Testis (tissue), 5 donors: ENCODE measurements at places on chromosomes 3 and 15.

GRCh38 chr15:74609938-74610301, 5.7 kb upstream of the CLK3 start:
- H3K36me3 ChIP-seq, result no peaks in the 10 kb centered on the region
- no peaks in the 10 kb centered on the region for H3K27me3 ChIP-seq
- DNase-seq, result no peak
- H3K4me1 ChIP-seq, result peaks cover 22% of the 10 kb centered on the region

- DNase-seq, result no peak
- H3K36me3 ChIP-seq, result no peaks in the 10 kb centered on the region
- no peaks in the 10 kb centered on the region for H3K4me1 ChIP-seq
- H3K27ac ChIP-seq, result no peak overlapping the region
Measured at GRCh38 chr15:22880068-22880980, 41.9 kb downstream of the NIPA2 start.

DNA sequence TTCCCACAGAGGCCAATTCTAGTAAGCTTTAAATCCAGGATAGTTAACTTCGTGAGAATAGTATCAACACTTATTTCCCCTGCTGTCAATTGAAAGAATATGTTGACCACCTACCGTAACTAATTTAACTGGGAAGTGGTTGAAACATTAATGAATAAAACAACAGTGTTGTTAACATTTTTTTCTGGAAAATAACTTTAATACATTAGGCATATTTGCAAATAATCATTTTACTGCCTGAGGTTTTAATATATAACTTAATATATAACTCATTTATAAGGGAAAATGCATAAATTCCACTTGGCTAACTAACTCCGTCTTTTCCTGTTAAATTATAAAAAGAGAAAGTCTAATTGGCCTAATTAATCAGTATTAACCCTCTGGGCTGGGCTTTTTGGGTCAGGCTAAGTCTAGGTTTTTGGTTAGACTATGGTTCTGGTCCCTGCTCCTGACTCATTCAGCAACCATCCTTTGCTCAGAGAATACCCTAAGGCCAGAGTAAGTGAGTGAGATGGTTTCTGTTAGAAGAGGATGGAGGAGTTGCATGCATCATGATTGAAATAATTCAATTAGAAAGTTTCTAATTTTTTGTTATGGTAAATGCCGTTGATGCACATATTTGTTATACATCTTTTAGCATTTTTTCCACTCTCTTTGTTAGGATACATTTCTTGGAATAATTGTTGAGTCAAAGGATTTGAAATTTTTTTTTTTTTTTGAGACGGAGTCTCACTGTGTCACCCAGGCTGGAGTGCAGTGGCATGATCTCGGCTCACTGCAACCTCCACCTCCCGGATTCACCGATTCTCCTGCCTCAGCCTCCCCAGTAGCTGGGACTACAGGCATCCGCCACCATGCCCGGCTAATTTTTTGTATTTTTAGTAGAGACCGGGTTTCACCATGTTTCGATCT, 10.8 kb upstream of the SKIL start:
- no peaks in the 10 kb centered on the region for H3K36me3 ChIP-seq
- no peak overlapping the region for H3K4me3 ChIP-seq
- no peaks in the 10 kb centered on the region for H3K4me1 ChIP-seq
- no peak for DNase-seq
- no peak overlapping the region for H3K27ac ChIP-seq
- H3K27me3 ChIP-seq, result no peaks in the 10 kb centered on the region

- H3K4me1 ChIP-seq, result no peaks in the 10 kb centered on the region
- H3K4me3 ChIP-seq, result no peak overlapping the region
- H3K27me3 ChIP-seq, result no peaks in the 10 kb centered on the region
- H3K36me3 ChIP-seq, result no peaks in the 10 kb centered on the region
- no peak for DNase-seq
- no peak overlapping the region for H3K27ac ChIP-seq
Measured at GRCh38 chr3:18778598-18778997, 353.5 kb upstream of the SATB1 start.

DNA sequence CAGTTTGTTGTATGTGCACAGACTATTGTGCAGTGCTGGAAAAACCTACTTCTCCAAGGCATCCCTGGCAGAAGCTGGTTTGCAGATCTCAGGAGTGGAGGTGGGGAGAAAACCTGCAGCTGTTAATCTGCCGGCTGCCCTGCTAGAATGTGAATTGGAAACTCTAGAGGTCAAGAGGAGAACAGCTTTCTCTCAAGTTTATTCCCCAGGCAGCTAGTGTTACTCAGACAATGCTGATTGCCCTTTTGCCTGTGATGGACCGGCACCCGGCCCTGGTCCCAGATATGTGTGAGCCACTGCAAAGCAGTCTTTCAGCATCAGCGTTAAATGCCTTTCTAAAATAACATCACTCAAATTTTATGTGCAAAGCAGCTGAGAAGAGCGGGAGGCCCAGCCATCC, 129.7 kb upstream of the TPM1 start:
- H3K27me3 ChIP-seq, result no peaks in the 10 kb centered on the region
- no peaks in the 10 kb centered on the region for H3K36me3 ChIP-seq

GRCh38 chr3:190534986-190535385, 21.1 kb downstream of the IL1RAP start:
- no peaks in the 10 kb centered on the region for H3K27me3 ChIP-seq
- H3K4me3 ChIP-seq, result no peak overlapping the region
- H3K36me3 ChIP-seq, result no peaks in the 10 kb centered on the region
- peaks cover 4% of the 10 kb centered on the region for H3K4me1 ChIP-seq
- H3K27ac ChIP-seq, result no peak overlapping the region

GRCh38 chr15:62889141-62889661, 153.3 kb upstream of the TPM1 start:
- H3K27me3 ChIP-seq, result no peaks in the 10 kb centered on the region
- no peak overlapping the region for H3K4me3 ChIP-seq
- H3K27ac ChIP-seq, result no peak overlapping the region
- no peaks in the 10 kb centered on the region for H3K4me1 ChIP-seq
- no peak for DNase-seq
- no peaks in the 10 kb centered on the region for H3K36me3 ChIP-seq

DNA sequence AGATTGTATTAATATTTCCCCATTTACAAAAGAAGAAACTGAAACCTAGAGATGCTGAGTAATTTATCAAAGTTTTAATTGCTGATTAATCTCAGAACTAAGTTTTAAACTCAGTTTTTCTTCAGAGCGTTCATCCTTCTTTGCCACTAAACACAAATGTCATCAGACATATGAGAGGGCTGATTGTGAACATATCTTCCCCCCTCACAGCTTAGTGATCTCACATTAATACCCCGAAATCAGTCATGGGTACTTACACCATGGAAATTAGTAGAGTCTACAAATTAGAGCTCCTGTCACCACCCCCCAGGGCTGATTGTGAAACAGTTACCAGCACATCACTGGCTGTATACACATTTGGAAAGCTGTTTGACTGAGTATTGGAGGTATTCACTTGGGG, 189.3 kb upstream of the SGO1 start:
- no peaks in the 10 kb centered on the region for H3K4me1 ChIP-seq
- no peak for DNase-seq
- no peak overlapping the region for H3K4me3 ChIP-seq
- no peaks in the 10 kb centered on the region for H3K27me3 ChIP-seq

DNA sequence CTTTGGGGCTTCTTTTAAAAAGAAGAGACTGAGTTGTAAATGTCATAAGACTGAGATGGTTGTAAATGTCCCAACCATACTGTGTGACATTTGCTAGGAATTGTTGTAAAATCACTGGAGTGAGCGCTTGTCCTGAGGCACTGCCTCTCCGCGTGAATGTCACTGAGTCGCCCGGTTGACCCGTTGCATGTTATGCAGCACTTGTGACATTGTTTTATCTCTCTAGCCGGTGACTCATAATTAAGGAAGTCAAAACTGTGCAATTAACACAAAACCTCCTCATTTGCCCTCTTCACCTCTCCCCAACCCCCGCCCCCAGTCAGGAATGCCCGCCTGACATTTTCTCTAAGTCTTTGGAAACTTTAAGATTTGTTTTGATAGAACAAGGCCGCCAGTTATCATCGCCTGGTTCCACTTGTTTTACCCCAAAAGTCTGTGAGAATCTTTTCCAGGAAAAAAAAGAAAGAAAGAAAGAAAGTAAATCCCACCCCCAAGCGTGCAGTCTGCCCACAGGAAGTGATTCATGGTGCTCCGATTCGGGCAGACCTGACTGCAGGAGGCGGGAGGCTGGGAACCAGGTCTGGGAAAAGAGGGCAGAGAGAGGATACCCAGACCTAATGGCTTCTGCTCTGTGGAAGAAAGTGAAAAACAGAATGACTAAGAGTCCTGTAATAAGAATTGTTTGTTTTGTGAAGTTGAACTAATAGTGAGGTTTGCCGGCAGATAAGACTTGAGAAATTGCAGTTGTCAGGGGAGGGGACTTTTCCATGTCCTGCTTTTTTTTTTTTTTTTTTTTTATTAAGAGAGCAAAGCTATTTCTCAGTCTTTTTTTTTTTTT, 84.8 kb downstream of the SMAD3 start:
- H3K27ac ChIP-seq, result peak overlapping the region; percentile 1
- no peaks in the 10 kb centered on the region for H3K36me3 ChIP-seq
- peaks cover 29% of the 10 kb centered on the region for H3K4me1 ChIP-seq
- H3K27me3 ChIP-seq, result no peaks in the 10 kb centered on the region
- H3K4me3 ChIP-seq, result no peak overlapping the region

DNA sequence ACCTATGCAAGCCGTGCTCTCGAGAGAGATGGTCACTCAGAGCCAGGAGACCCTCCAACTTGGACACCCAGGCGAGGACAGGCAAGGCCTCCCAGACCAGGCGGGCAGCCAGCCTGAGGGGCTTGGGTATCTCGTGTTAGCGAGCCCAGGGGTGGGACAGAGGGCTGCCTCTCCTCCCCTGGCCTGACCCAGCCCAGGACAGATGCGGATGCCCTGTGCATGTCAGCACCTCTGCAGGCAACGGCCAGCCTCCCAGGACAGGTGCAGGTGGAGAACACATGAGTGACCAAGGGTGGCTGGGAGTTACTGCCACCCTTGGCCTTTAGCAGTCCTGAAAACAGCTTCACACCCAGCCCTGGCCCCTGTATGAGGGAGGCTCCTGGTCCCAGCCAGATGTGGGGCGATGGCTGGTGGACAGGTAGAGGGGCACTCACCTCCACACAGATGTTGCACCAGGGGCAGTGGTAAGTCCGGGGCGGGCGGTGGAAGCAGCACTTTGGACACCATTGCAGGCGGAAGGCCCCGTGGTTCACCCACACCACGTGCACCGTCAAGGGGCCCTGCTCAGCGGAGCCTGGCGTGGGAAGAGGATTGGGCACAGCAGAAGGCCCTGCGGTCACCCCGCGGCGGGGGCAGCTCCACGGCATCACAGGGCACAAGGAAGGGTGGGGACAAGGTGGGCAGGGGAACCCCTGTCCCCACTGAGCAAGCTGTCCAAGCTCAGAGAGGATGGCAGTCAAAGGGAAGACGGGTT, 2.1 kb downstream of the ZDHHC19 start:
- H3K4me3 ChIP-seq, result no peak overlapping the region
- no peaks in the 10 kb centered on the region for H3K36me3 ChIP-seq
- H3K4me1 ChIP-seq, result peaks cover 32% of the 10 kb centered on the region
- no peak for DNase-seq
- no peaks in the 10 kb centered on the region for H3K27me3 ChIP-seq
- no peak overlapping the region for H3K27ac ChIP-seq

DNA sequence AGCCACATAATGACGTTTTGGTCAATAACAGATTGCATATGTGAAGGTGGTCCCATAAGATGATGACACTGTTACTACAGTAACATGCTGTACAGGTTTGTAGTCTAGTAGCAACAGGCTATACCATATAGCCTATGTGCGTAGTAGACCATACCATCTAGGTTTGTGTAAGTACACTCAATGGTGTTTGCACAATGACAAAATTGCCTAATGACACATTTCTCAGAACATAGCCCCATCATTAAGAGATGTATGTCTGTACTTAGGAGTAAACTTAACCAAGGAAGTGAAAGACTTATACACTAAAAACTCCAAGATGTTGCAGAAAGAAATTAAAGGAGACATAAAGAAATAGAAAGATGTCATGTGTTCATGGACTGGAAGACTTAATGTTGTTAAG, 66.2 kb downstream of the RPLP1 start:
- H3K4me1 ChIP-seq, result no peaks in the 10 kb centered on the region
- no peak overlapping the region for H3K27ac ChIP-seq
- DNase-seq, result no peak
- no peak overlapping the region for H3K4me3 ChIP-seq
- H3K36me3 ChIP-seq, result no peaks in the 10 kb centered on the region

DNA sequence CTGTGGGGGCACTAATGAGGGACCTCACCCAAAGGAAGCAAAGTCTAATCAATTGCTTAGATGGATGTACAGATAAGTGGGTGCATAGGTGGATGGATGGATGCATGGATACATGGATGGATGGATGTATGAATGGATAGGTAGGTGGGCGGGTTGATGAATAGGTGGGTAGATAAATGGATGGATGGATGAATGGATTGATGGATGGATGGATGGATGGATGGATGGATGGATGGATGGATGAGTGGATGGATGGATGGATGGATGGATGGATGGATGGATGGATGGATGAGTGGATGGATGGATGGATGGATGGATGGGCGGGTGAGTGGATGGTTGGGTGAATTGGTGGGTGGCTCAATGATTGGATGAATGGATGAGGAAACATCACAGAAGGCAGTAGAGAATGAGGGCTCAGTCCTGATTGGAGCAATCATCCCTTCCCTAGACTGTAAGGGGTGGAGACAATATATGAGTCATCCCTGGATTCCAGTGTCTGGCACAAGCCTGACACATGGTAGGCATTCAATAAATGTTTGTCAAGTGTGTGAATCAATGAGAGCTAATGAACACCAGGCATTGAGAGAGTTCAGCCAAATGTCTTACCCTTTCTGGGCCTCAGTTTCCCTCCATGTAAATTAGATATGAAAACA, 40.4 kb upstream of the PXYLP1 start:
- no peaks in the 10 kb centered on the region for H3K4me1 ChIP-seq
- no peaks in the 10 kb centered on the region for H3K36me3 ChIP-seq
- H3K4me3 ChIP-seq, result no peak overlapping the region
- H3K27ac ChIP-seq, result no peak overlapping the region
- no peak for DNase-seq
- no peaks in the 10 kb centered on the region for H3K27me3 ChIP-seq

DNA sequence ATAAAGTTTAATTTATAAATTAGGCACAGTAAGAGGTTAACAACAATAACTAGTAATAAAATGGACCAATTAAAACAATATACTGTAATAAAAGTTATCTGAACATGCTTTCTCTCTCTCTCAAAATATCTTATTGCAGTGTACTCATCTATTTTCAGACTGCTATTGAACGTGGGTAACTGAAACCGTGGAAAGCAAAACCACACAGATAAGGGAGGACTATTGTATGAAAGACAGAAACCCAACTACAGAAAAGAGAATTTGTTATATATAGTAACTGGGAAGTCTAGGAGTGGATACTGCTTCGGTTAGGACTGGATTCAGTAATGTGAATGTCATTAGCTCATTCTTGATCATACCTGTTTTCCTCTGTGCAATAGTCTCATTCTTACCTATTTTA, 119.3 kb upstream of the DAZL start:
- H3K4me3 ChIP-seq, result no peak overlapping the region
- no peak overlapping the region for H3K27ac ChIP-seq
- DNase-seq, result no peak
- no peaks in the 10 kb centered on the region for H3K36me3 ChIP-seq
- no peaks in the 10 kb centered on the region for H3K27me3 ChIP-seq

GRCh38 chr15:41941644-41942415, 30.5 kb downstream of the EHD4 start:
- no peaks in the 10 kb centered on the region for H3K27me3 ChIP-seq
- H3K4me1 ChIP-seq, result peaks cover 10% of the 10 kb centered on the region
- DNase-seq, result no peak
- no peak overlapping the region for H3K4me3 ChIP-seq
- no peak overlapping the region for H3K27ac ChIP-seq
